Activated CD4-positive, alpha-beta memory T cell treated with anti-CD3 and anti-CD28 coated beads for 36 hours (primary cell): ENCODE measurements at places on chromosomes 11 and 22. TPM values are rescaled to one million over a fixed set of nuclear protein-coding genes. Genes with fewer than 3 reads are reported as not detected.

Gene FOXR1
- not detected for total RNA-seq

Gene RASGRP2
- total RNA-seq: 7.5 TPM

- H3K4me3 ChIP-seq: no peak overlapping the region
- peak overlapping the region; percentile 86 for H3K27ac ChIP-seq
- H3K4me1 ChIP-seq: peaks cover 55% of the 10 kb centered on the region
- DNase-seq: no peak
- peaks cover 3% of the 10 kb centered on the region for H3K27me3 ChIP-seq
Observed at GRCh38 chr22:44030051-44030701, 6.1 kb downstream of the PARVB start.

- peaks cover 7% of the 10 kb centered on the region for H3K36me3 ChIP-seq
- peak overlapping the region; percentile 82 for H3K4me3 ChIP-seq
- peak; percentile 55 for DNase-seq
- peaks cover 39% of the 10 kb centered on the region for H3K4me1 ChIP-seq
- no peaks in the 10 kb centered on the region for H3K27me3 ChIP-seq
Observed at GRCh38 chr11:126282361-126282735, 545 bp upstream of the TIRAP start.

DNA sequence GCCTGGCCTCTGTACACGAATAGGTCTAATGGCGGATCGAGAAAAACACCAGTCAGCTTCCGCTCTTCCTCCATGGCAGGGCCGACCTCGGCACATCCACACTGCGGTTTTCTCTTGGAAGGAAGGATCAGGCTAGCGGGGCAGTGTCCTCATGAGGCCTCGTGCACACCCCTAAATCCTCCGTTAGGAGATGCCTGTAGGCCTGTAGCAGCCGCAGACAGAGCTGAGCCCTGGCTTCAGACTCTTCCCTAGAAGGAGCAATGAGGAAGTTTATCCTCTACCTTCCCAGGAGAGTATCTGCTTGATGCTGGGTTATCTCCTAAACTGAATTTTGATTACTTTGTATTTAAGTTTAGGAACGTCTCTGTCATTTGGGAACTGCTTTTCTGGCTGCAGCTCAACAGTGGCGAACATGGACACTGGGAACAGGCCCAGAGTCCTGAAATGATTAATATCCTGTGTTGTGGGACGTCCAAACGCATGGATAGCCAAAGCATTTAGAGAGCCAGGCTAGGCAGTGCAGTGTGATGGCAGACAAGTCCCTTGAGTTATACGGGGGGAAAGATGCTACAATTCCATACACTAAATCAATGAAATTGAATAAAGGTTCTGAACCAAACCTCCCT lies 16.5 kb upstream of the BMAL1 start:
- no peak overlapping the region for H3K4me3 ChIP-seq
- H3K27ac ChIP-seq: no peak overlapping the region
- H3K27me3 ChIP-seq: no peaks in the 10 kb centered on the region

GRCh38 chr22:31046539-31047226 lies 34.4 kb upstream of the SMTN start:
- no peak overlapping the region for H3K4me3 ChIP-seq
- no peaks in the 10 kb centered on the region for H3K4me1 ChIP-seq
- no peak for DNase-seq
- peaks cover 2% of the 10 kb centered on the region for H3K27me3 ChIP-seq

DNA sequence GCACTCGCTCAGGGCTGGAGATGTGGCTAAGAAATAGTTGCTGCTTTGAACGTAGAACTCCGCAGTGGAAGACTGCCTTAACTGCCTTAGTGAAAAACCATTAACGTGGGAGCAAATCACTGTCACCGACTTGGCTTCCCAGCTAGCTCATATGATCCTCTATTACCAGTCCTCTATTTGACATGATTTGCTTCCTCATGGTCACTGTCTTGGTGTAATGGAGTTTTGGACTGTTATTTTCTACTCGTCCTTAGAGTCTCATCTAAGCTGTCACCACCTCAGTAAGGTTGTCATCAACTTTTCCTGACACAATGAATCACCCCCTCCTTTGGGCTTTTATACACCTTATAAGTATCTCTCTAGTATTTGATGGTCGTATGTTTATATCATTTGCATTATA lies 167.1 kb upstream of the NARS2 start:
- H3K4me3 ChIP-seq: no peak overlapping the region
- H3K4me1 ChIP-seq: no peaks in the 10 kb centered on the region
- DNase-seq: no peak
- no peaks in the 10 kb centered on the region for H3K36me3 ChIP-seq
- no peak overlapping the region for H3K27ac ChIP-seq
